ENCODE measurements at places on chromosomes 5 and 9. TPM values are rescaled to one million over a fixed set of nuclear protein-coding genes. Genes with fewer than 3 reads are reported as not detected.

GRCh38 chr9:470552-471194, 256.0 kb downstream of the DOCK8 start:
- peaks cover 33% of the 10 kb centered on the region for H3K4me1 ChIP-seq
- peak overlapping the region; percentile 92 for H3K27ac ChIP-seq
- peaks cover 10% of the 10 kb centered on the region for H3K36me3 ChIP-seq

DNA sequence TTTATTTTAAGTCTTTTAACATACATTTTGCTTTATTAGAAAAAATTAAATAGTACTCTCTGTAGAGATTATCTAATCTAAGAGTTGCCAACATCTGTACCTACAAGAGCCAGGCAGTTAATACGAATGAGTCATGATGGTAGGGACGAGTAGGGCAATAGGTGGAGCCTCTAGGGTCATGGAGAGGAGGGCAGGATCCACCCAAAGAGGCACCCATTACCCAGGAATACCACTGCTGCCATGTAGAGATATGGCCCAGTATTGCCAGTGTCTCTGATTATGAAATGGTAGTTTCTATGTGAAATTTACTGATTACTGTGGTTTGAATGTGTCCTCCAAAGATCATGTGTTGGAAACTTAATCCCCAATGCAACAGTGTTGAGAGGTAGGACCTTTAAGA, 170.4 kb downstream of the PIK3R1 start:
- peaks cover 19% of the 10 kb centered on the region for H3K36me3 ChIP-seq
- no peak for DNase-seq
- H3K4me3 ChIP-seq, result no peak overlapping the region
- H3K4me1 ChIP-seq, result peaks cover 42% of the 10 kb centered on the region
- no peak overlapping the region for H3K27ac ChIP-seq
- H3K27me3 ChIP-seq, result peaks cover 3% of the 10 kb centered on the region

- no peak overlapping the region for H3K4me3 ChIP-seq
- no peaks in the 10 kb centered on the region for H3K27me3 ChIP-seq
- DNase-seq, result no peak
- H3K4me1 ChIP-seq, result no peaks in the 10 kb centered on the region
Observed at GRCh38 chr5:175829813-175830585, 41.4 kb upstream of the CPLX2 start.

DNA sequence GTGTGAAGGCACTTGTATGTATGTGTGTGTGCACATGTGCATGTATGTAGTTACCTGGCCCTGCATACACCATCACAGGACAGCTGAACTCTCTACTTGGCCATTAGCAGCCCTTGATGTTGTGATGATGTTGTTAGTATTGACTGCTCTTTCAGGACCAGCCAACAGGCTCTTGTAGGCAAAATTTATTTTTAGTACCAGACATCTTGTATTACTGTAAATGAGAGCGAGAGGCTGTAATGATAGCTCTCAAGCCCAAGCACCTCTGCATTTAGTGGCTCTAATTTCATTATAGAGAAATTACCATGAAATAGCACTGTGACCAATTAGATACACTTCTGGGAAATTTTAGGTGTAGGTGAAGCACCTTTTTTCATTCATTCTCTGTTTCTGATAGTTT, 158.0 kb downstream of the SMARCA2 start:
- no peaks in the 10 kb centered on the region for H3K27me3 ChIP-seq
- no peak overlapping the region for H3K4me3 ChIP-seq
- peaks cover 6% of the 10 kb centered on the region for H3K4me1 ChIP-seq
- no peak overlapping the region for H3K27ac ChIP-seq

GRCh38 chr5:132438917-132439316, 51.7 kb downstream of the IRF1 start:
- H3K27me3 ChIP-seq, result no peaks in the 10 kb centered on the region
- H3K36me3 ChIP-seq, result peaks cover 77% of the 10 kb centered on the region
- peaks cover 91% of the 10 kb centered on the region for H3K4me1 ChIP-seq
- H3K4me3 ChIP-seq, result no peak overlapping the region
- H3K27ac ChIP-seq, result peak overlapping the region; percentile 66

PCDHGA1 gene
- total RNA-seq, result 0.04 TPM

SOHLH1 gene
- total RNA-seq, result not detected

IZUMO3 gene
- total RNA-seq, result not detected

Data from activated CD4-positive, alpha-beta T cell treated with anti-CD3 and anti-CD28 coated beads, Interleukin-2, amount 10 ng/mL, durations not matched to agents 7 days and 5 days (primary cell).